ENCODE measurements at places on chromosomes 3 and 15.

DNA sequence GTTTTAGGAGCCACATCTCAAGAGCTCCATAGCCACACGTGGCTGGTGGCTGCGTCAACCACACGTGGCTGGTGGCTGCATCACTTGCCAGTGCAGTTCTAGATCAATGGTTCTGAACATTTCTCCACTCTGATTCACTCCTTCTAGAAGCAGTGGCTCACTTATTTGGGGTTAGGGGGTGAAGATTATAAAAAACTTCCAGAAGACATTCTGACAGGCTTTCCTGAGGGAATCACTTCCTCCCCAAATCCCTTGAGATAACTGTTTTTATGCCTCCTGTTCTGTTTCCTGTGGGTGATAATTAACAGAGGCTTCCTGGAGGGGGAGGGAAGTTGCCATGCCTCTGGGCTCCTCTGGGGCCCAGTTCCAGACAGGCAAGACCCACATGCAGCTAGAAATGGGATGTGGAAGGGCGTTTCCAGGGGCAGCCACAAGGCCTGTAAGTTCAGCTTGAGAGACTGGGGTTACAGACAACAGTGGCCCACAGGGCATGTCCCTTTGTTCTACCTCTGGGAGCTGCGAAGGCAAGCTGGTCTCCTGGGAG lies 23.6 kb downstream of the HEG1 start:
- no peak for DNase-seq
- H3K27me3 ChIP-seq = no peaks in the 10 kb centered on the region
- H3K36me3 ChIP-seq = peaks cover 2% of the 10 kb centered on the region
- H3K27ac ChIP-seq = no peak overlapping the region

- no peaks in the 10 kb centered on the region for H3K36me3 ChIP-seq
- H3K4me3 ChIP-seq = no peak overlapping the region
- DNase-seq = no peak
- H3K4me1 ChIP-seq = no peaks in the 10 kb centered on the region
- peaks cover 3% of the 10 kb centered on the region for H3K27me3 ChIP-seq
Observed at GRCh38 chr15:86278586-86278985, 198.9 kb downstream of the AGBL1 start.

DNA sequence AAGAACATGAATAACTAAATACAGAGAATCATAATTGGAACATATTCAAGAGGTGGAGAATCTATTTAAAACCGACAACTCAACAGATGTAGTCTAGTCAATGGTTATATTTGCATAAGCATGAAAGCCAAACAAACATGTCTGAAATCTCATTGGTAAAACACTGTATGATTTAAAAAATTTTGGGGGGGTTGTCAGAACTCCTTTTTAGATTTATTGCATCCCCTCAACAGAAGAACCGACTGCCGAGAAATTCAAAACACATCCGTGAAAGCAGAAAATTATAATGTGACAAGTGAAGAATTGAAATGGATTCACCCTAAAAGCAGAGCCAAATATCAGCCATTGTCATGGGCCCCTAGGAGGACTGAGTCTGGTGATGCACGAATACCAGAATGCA lies 633.4 kb upstream of the KCNMB2 start:
- no peak overlapping the region for H3K27ac ChIP-seq
- H3K36me3 ChIP-seq = peaks cover 3% of the 10 kb centered on the region
- peaks cover 13% of the 10 kb centered on the region for H3K4me1 ChIP-seq
- no peaks in the 10 kb centered on the region for H3K27me3 ChIP-seq

GRCh38 chr15:73323374-73323955 lies 45.3 kb downstream of the HCN4 start:
- H3K27ac ChIP-seq = no peak overlapping the region
- no peaks in the 10 kb centered on the region for H3K27me3 ChIP-seq
- DNase-seq = no peak
- no peaks in the 10 kb centered on the region for H3K36me3 ChIP-seq
- no peaks in the 10 kb centered on the region for H3K4me1 ChIP-seq
- H3K4me3 ChIP-seq = no peak overlapping the region

GRCh38 chr3:58575971-58576652 lies 1.1 kb downstream of the FAM107A start:
- no peak for DNase-seq
- H3K4me3 ChIP-seq = no peak overlapping the region
- no peak overlapping the region for H3K27ac ChIP-seq
- H3K4me1 ChIP-seq = no peaks in the 10 kb centered on the region
- no peaks in the 10 kb centered on the region for H3K36me3 ChIP-seq
- H3K27me3 ChIP-seq = peaks cover 20% of the 10 kb centered on the region

DNA sequence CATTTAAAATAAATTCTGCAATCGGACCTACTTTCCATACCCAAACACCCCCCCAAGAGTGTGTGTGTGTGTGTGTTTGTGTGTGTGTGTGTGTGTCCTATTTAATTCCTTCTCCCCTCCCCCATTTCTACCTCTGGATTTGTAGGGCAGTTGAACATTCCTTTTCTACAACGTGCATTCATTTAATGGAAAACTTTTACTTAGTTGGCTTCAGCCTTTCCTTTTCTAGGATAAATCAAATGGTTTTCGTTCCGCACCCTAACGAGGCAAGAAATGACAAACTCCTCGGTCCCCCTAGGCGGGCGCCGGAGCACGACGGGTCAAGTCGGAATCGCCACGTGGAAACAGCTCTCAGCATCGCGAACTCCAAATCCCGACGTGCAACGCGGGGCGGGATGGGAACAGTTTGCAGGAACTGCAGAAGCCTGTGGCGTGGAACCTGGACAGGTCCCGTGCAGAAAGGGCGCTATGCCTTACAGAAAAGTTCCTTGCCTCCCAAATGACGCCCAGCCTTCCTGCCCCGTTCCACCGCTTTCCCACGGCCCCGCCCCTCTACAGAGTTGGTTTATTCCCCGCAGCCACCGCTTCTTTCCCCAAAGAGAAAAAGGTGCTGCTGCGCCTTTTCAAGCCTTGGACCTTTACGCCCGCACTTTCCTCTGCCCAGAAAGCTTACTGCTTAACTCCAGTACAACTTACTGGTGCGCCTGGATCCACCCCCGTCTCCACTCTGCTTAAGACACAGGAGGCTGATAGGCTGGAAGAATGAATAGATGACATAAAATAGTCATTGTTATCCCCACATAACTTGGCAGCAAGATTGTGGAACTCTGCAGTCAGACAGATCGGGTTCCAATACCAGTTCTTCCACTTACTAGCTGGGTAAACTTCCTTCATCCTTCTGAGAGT lies 1.1 kb upstream of the EIF2B5 start:
- no peaks in the 10 kb centered on the region for H3K27me3 ChIP-seq
- DNase-seq = peak; percentile 61
- H3K36me3 ChIP-seq = no peaks in the 10 kb centered on the region
- peak overlapping the region; percentile 96 for H3K4me3 ChIP-seq

DNA sequence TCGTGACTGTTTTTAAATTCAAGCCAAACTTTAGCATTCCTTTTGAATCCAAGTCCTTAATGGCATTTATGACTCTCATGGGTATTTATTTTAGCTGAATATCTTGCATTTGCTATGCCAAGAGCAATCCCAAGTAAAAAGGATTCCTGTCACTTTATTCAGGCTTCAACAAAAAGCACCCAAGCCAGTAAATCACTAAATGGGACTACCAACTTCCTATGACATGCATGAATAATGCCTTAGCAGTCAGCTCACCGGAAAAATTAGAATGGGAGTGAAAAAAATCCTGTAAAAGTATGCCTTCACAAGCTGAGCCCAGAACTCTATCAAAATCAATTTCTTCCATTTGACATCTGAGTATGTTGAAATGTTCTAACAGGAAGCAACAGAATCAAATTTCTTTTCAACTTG lies 1297.9 kb downstream of the ROBO2 start:
- H3K4me1 ChIP-seq = no peaks in the 10 kb centered on the region
- H3K27me3 ChIP-seq = no peaks in the 10 kb centered on the region
- no peak overlapping the region for H3K27ac ChIP-seq
- no peaks in the 10 kb centered on the region for H3K36me3 ChIP-seq

- H3K4me3 ChIP-seq = no peak overlapping the region
- no peak for DNase-seq
- H3K4me1 ChIP-seq = no peaks in the 10 kb centered on the region
- no peak overlapping the region for H3K27ac ChIP-seq
- no peaks in the 10 kb centered on the region for H3K36me3 ChIP-seq
Observed at GRCh38 chr3:135694142-135694541, 271.4 kb upstream of the PPP2R3A start.

DNA sequence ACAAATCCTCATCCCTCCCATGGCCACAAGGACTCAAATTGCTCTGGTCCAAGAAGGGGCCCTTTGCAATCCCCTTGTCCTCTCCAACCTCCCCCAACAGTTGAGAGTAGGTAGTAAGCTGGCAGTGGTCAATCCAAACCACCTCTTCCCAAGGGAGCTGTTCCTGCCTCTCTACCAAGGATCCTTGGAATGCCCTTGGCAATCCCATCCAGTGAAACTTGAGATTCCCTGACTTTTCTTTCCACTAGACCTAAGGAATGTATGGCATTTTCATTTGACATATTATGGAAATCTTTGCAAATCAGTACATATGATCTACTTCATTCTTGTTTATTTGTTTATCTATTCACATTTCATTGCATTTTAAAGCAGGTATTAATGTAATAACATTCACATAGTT lies 4.8 kb upstream of the RBP2 start:
- peaks cover 4% of the 10 kb centered on the region for H3K36me3 ChIP-seq
- no peak for DNase-seq
- no peaks in the 10 kb centered on the region for H3K27me3 ChIP-seq
- no peak overlapping the region for H3K4me3 ChIP-seq
- no peak overlapping the region for H3K27ac ChIP-seq

GRCh38 chr15:88218557-88219221 lies 37.9 kb downstream of the NTRK3 start:
- H3K4me1 ChIP-seq = no peaks in the 10 kb centered on the region
- no peak for DNase-seq
- H3K27me3 ChIP-seq = no peaks in the 10 kb centered on the region
- no peaks in the 10 kb centered on the region for H3K36me3 ChIP-seq
- no peak overlapping the region for H3K27ac ChIP-seq

- peaks cover 18% of the 10 kb centered on the region for H3K4me1 ChIP-seq
- peaks cover 30% of the 10 kb centered on the region for H3K27me3 ChIP-seq
- no peak overlapping the region for H3K27ac ChIP-seq
- no peak overlapping the region for H3K4me3 ChIP-seq
Observed at GRCh38 chr15:40960925-40961324, 7.7 kb downstream of the CHAC1 start.

- peak overlapping the region; percentile 96 for H3K4me3 ChIP-seq
- no peak for DNase-seq
- no peaks in the 10 kb centered on the region for H3K4me1 ChIP-seq
- H3K36me3 ChIP-seq = peaks cover 6% of the 10 kb centered on the region
Observed at GRCh38 chr3:150703299-150703755, 393 bp downstream of the ERICH6 start.

DNA sequence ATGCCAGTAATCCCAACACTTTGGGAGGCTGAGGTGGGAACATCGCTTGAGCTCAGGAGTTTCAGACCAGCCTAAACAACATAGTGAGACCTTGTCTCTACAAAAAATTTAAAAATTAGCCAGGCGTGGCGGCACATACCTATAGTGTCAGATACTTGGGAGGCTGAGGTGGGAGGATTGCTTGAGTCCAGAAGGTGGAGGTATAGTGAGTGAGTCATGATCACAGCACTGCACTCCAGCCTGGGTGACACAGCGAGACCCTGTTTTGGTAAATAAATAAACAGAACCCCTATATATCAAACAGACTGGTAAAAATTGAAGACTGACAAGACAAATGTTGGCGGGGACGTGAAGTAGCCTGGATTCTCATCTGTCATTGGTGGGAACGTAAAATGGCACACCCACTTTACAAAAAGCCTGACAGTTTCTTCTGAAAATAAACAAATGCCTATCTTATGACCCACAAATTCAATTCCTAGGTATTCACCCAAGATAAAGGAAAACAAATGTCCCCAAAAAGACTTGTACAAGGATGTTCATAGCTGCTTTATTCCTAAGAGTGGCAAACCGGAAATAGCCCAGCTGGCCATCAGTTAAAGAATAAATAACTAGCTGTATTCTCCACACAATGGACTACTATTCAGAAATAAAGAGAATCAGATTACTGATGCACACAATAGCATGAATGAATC lies 47.0 kb upstream of the GK5 start:
- DNase-seq = no peak
- no peak overlapping the region for H3K4me3 ChIP-seq
- no peaks in the 10 kb centered on the region for H3K36me3 ChIP-seq
- no peaks in the 10 kb centered on the region for H3K27me3 ChIP-seq

GRCh38 chr15:66652806-66653205 lies 49.2 kb upstream of the SMAD6 start:
- peaks cover 46% of the 10 kb centered on the region for H3K4me1 ChIP-seq
- no peak overlapping the region for H3K4me3 ChIP-seq
- H3K27me3 ChIP-seq = peaks cover 24% of the 10 kb centered on the region

GRCh38 chr3:153666991-153667740 lies 454.0 kb upstream of the ARHGEF26 start:
- H3K4me3 ChIP-seq = no peak overlapping the region
- H3K36me3 ChIP-seq = no peaks in the 10 kb centered on the region
- H3K27me3 ChIP-seq = peaks cover 6% of the 10 kb centered on the region
- peaks cover 16% of the 10 kb centered on the region for H3K4me1 ChIP-seq
- H3K27ac ChIP-seq = no peak overlapping the region

- no peak overlapping the region for H3K4me3 ChIP-seq
- no peak for DNase-seq
- peaks cover 2% of the 10 kb centered on the region for H3K4me1 ChIP-seq
- H3K27ac ChIP-seq = no peak overlapping the region
- H3K27me3 ChIP-seq = no peaks in the 10 kb centered on the region
Observed at GRCh38 chr3:60967141-60967540, 284.1 kb downstream of the FHIT start.

DNA sequence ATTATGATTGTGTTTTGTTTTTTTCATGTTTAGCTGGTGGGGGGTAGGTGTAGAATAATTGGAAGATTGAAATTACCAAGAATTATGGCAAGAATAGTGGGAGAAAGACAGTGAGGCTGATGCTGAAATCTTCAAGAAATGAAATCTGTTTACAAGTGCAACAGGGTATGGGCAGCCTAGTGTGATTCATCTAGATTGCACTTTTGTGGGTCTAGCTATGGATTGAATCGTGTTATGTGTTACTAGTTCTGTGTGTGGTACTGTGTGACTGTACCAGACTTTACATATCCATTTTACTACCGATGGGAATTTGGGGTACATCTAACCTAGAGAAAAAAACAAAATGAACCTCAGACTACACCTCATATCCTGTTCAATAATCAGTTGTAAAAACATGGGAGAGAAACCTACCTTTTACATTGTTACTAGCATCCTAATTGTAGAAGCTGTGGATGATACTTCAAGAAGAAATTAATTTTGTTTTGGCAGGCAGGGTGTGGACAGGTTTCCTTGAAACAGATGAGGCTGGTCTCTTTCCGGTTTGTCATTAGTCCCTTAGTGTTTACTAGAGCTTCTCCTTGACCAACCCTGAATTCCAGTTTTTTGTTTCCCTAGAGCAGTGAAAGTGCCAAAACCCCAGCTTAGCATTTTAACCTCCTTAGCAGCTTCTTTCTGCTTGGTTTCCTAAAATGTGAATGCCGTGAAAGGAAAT lies 47.9 kb downstream of the OPA1 start:
- no peak overlapping the region for H3K4me3 ChIP-seq
- H3K27me3 ChIP-seq = no peaks in the 10 kb centered on the region
- no peak for DNase-seq
- H3K4me1 ChIP-seq = no peaks in the 10 kb centered on the region

- no peak overlapping the region for H3K4me3 ChIP-seq
- H3K27me3 ChIP-seq = no peaks in the 10 kb centered on the region
- DNase-seq = no peak
- no peaks in the 10 kb centered on the region for H3K36me3 ChIP-seq
- H3K4me1 ChIP-seq = peaks cover 8% of the 10 kb centered on the region
- no peak overlapping the region for H3K27ac ChIP-seq
Observed at GRCh38 chr3:33167284-33167683, 51.3 kb downstream of the SUSD5 start.

- no peak for DNase-seq
- peaks cover 8% of the 10 kb centered on the region for H3K4me1 ChIP-seq
- no peak overlapping the region for H3K27ac ChIP-seq
- H3K27me3 ChIP-seq = peaks cover 3% of the 10 kb centered on the region
- no peak overlapping the region for H3K4me3 ChIP-seq
Observed at GRCh38 chr3:24740326-24740725, 245.7 kb upstream of the THRB start.

All from progenitor cell of endocrine pancreas (in vitro differentiated cells).